HFFc6 (cell line): ENCODE measurements at places on chromosomes 13 and 19.

- no peak for DNase-seq
Observed at GRCh38 chr13:111515635-111516034, 195.2 kb downstream of the TEX29 start.

DNA sequence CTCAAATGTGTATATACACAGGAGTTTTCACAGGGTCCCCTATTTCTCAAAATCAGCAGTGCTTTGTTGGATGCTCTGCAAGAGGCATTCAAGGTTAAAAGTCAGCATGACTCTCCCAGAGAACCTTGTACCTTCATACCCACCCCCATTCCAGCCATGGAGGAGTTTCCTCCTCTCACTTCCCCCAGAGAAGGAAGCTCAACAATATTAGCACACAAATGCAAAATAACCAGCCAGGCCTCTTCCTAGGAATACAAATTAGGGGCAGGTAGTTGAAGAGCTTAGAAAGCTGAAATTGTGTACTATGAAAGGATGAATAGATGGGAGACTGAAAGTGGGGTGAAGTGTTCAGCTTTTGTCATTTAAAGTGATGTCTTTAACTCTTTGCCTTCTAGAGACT is 43.8 kb downstream of the SPRY2 start:
- DNase-seq = no peak

DNA sequence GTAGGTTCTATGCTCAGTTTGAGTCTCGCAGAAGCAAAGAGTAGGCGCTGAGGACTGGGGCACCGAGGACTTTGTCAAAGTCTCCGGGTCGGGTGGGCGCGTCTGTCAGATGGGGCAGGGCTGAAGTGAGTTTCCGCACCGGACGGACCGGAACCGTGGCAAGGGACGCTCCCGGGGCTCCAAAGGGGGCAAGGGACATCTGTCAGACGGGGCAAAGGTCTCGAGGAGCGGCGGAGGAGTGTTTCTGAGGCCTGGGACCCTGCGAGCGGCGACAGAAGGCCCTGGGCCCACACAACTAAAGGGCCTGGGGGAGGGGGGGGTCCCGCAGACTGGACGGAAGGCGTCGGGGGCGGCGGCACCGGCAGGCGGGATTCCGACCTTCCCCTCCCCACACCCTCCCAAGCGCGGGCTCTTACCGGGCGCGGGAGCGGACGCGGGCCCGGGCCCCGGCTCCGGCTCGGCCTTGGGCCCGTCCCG is 13.3 kb upstream of the AKAP8L start:
- DNase-seq = no peak

GRCh38 chr13:75651013-75651412 is 14.9 kb downstream of the LMO7 start:
- DNase-seq = no peak

GRCh38 chr13:110819203-110820014 is 95.5 kb downstream of the ANKRD10 start:
- DNase-seq = peak; percentile 50

GRCh38 chr13:46181840-46182490 is at the start of gene LCP1:
TSS of gene LCP1 (minus strand) at chr13:46182177. CDS start at chr13:46159662, 22,515 bp downstream.
- no peak for DNase-seq
